HEK293T (cell line): ENCODE measurements at places on chromosomes 16 and 17.
A peak's percentile ranks its signal among the peaks of the same experiment; 100 is the strongest.

DNA sequence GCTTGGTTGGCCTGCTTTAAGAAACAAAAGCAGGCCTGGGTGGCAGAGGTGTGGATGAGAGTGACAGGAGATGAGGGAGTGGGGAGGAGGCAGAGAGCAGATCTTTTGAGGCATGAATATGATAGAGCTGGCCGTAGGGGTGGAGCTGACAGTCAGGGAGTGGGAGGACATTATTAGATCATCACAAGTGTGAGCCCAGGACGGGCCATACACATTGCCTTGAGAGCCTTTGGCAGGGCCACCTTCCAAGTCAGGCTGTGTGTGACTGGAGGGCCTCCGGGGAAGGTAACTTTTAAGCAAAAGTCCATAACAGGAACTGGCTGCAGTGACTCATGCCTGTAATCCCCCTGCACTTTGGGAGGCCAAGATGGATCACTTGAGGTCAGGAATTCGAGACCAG, 26.3 kb downstream of the GINS3 start:
- no peak for DNase-seq

GRCh38 chr16:59783191-59783590, 1049.1 kb upstream of the GOT2 start:
- no peak for DNase-seq

GRCh38 chr16:12271006-12271405, 294.5 kb downstream of the SNX29 start:
- DNase-seq, result peak; percentile 75

- no peak for DNase-seq
Observed at GRCh38 chr17:63293323-63294075, 152.6 kb downstream of the CYB561 start.

DNA sequence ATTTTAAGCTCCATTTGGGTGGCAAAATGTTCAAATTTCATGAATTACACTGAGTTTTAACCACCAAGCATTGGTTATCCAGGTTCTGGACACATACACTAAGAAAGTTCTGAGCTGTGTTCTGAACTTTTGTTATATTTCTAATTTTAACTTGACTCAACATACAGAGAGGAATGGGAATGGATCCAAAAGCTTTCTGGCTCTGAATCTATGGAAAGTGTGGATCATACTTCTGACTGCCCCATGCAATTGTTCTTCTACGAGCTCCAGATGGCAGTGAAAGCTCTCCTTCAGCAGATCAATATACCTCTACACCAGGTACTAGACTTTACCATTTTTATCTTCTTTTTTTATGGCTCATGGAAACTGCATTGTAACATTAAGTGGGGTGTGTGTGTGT, 113.0 kb upstream of the NOG start:
- DNase-seq, result no peak

GRCh38 chr16:83928341-83929055, 24.5 kb upstream of the OSGIN1 start:
- no peak for DNase-seq

GRCh38 chr16:78906135-78906534, 694.4 kb downstream of the MAF start:
- no peak for DNase-seq

DNA sequence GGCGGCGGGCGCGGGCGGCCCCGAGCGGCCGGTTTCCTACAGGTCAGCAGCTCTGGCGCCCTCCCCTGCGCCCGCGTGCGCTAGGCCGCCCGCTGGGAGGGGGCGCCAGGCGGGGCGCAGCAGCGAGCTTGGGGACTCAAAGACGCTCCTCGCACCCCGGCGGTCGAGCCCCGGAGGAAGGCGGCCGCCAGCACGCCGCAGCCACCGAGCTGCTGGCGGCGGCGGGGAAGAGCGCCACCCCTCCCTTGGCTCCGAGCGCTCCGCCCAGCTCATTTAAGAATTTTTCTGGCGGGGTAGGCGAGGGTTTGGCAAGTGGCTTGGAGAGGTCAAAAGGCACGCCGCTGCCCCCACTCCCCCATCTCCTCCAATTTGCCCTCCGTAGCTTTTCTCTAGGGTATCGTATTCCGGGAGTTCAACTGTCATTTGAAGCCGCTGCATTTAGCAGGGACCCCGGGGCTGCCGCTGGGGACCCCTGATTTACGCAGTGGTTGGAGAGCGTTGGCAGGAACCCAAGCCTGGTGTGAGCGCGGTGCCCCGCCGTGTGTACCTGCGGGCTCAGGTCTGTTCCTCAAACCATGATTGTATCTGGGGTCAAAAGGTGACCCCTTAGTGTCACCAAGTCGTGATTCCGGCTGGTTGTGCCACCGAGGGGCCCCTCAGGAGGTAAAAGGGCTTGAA, 59.5 kb upstream of the GSE1 start:
- peak; percentile 51 for DNase-seq

DNA sequence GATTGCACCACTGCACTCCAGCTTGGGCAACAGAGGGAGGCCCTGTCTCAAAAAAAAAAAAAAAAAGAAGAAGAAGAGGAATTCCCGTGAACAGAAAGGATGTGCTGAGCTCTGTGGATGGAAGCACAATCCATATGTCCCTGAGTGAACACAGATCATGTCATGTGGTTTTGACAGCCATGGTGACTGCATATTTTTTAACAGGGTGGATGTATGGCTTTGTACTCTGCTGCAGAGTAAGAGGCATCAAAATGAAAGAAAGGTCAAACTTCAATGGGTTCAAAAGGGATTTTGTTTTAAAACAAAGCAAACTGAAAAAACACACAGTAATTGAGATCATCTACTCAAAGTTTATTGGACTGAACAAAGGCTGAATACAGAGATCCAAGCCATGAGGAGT, 31.5 kb downstream of the MXRA7 start:
- no peak for DNase-seq

GRCh38 chr16:62752854-62753253, 716.6 kb upstream of the CDH8 start:
- DNase-seq, result no peak

DNA sequence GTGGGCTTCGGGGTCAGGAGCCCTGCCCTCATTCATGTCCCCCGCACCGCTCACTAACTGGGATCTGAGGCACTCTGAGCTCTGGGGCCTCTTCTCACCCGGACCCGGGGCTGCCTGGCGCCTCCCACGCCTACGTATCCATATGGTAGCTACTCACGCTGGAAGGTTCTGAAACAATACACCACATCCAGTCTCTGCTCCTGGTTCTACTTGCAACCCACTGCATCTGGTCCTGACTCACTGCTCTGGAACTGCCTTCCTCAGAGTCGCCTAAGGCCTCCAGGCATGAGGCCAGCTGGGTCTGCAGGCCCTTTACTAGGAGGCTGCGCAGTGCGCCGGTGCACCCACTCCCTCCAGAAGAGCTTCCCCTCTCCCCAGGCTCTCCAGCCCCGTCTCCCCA, 18.1 kb downstream of the USP36 start:
- no peak for DNase-seq

DNA sequence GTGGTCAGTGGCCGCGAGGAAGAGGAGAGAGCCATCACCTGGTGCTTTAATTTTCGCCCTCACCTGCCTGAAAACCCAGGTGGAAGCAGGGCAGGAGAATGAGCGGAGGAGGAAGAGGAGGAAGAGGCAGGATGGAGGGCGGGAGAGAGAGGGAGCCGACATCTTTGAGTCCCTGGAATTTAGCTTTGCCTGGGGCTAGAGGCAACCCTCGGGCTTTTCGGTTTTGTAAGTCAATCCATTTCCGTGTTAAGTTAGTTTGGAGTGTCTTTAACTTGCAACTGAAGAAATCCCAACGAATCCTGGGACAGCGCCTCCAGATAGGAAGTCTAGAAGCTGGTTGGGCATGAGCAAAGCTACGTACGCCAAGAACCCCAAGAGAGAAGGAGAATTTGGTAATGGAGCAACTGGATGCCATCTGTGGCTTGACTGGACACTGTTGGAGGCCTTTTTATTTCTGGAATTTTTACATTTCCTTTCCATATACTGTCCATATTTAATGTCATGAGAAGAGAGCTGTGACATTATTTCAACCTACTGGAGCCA, 36.9 kb upstream of the ATP2A3 start:
- no peak for DNase-seq
